ENCODE measurements at places on chromosomes 4 and X.

DNA sequence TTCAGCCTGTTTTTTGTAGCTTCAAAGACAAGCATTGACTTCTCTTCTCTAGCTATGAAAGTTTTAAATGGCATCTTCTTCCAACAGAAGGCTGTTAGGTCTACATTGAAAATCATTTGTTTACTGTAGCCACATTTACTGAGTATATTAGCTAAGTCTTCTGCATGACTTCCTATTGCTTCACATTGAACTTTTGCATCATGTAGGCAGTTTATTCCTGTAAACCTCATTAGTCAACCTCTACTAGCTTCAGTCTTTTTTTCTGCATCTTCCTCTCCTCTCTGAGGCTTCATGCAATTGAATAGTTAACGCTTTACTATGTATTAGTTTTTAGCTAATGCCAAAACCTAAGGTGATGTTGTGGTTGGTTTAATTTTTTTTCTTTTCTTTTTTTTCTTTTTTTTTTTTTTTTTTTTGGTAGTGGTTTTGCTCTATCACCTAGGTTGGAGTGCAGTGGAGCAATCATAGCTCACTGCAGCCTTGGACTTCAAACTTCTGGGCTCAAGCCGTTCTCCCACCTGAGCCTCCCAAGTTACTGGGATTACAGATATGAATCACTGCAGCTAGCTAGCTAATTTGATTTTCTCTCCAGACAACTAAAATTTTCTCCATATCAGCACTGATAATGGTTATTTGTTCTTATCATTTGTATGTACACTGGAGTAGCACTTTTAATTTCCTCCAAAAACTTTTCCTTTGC, 3.4 kb downstream of the UGT2A3 start:
- DNase-seq = no peak

GRCh38 chr4:168039593-168039992, 52.7 kb upstream of the ANXA10 start:
- no peak for DNase-seq

GRCh38 chr4:7403001-7403400, 31.7 kb downstream of the PSAPL1 start:
- DNase-seq = no peak

DNA sequence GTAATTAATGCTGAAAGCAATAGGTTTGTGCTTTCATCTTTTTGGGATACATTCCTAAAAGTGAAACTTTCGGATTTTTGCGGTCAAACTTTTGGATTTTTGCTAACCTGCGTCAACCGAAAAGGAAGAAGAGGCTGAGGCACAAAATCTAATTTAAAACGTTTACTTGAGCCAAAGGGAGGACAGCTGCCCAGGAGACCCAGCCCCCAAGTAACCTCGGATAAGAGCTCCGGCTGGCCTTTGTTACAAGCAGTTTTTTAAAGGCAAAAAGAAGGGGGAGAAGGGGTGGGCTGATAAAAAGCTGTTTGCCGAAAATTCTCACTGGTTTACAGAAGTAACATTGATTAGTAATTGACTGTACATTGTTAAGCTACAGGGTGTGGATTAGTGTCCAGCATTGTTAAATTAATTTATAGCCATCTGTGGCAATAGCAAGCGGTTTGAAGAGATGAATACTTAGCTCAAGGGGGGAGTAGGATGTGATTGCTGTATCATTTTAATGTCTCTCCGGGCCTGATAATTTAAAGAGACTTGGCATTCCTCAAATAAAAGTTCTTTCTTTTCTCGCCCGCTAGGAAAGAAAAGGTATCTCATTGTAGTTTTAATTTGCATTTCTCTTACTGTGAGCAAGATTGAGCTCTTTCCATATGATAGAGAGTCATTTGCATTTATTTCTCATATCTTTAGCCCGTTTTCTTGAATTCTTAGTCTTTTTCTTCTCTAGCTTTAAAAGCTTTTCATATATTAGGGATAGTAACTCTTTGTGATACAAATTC, 59.1 kb upstream of the USP9X start:
- DNase-seq = no peak

- DNase-seq = no peak
Measured at GRCh38 chr4:112884406-112884805, 165.0 kb upstream of the ANK2 start.

- no peak for DNase-seq
Measured at GRCh38 chrX:65667157-65667502, 324 bp upstream of the MSN start.

GRCh38 chr4:155164718-155165117, 43.7 kb upstream of the NPY2R start:
- DNase-seq = no peak

Data from activated CD4-positive, alpha-beta T cell treated with anti-CD3 and anti-CD28 coated beads, Interleukin-2, amount 50 U/mL, for 16 hours (primary cell).